NCI-H1105 treated with DMSO at 0.1 percent for 48 hours (cell line): ENCODE measurements at places on chromosomes 3 and 15.

GRCh38 chr3:15602146-15602536 lies 596 bp downstream of the BTD start:
- no peak for DNase-seq

DNA sequence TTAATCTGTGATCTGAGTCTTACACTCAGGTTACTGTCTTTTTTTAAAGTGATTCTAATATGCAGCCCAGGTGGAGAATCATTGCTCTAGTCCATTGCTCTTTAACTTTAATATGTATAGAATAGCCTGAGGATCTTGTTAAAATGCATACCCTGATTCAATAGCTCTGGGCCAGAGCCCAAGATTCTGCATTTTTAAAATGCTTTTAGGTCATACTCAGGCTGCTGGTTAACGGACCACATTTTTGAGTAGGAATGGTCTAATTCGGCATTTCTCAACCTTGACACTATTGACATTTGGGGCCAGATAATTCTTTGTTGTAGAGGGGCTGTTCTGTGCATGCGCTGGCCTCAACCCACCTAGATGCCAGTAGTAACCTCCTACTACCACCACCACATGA lies 20.9 kb upstream of the FSTL1 start:
- no peak for DNase-seq

GRCh38 chr15:70101459-70102113 lies 3.9 kb upstream of the TLE3 start:
- DNase-seq: peak; percentile 99

GRCh38 chr3:151276687-151277042 lies 1.7 kb downstream of the P2RY14 start:
- no peak for DNase-seq

GRCh38 chr15:32951736-32952464 lies 234.1 kb downstream of the GREM1 start:
- DNase-seq: no peak

- no peak for DNase-seq
Measured at GRCh38 chr3:157170861-157171260, 10.9 kb upstream of the CCNL1 start.

- no peak for DNase-seq
Measured at GRCh38 chr3:137789236-137789635, 25.1 kb downstream of the SOX14 start.
